ENCODE measurements at places on chromosomes 13 and 19.
A peak's percentile ranks its signal among the peaks of the same experiment; 100 is the strongest.

DNA sequence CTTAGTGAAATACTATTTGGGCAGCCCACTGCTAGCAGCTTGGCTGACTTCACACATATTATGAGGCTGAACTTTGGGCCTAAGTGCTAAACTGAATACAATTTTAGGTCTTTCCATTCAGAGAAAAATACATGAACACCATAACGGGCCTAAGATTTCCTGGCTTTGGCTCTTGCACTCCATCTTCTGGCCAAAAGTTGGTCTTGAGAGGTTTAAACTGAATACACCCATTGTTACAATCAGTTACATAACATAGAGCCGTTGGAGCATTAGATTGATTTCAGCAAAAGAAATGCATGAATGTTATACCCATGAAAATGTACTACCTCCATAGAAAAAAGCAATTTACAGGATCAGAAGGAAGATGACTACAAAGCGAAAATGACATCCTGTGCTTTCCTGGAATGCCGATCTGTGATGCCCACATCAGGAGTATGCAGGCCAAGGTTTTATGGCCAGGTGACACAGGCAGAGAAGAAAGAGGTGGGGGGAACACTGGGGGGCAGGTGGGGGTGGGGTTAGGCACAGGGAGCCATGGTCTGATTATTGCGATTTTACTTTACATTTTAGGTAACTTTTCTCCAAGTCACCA is 11.1 kb upstream of the SHISA2 start:
- peak; percentile 93 for DNase-seq

DNA sequence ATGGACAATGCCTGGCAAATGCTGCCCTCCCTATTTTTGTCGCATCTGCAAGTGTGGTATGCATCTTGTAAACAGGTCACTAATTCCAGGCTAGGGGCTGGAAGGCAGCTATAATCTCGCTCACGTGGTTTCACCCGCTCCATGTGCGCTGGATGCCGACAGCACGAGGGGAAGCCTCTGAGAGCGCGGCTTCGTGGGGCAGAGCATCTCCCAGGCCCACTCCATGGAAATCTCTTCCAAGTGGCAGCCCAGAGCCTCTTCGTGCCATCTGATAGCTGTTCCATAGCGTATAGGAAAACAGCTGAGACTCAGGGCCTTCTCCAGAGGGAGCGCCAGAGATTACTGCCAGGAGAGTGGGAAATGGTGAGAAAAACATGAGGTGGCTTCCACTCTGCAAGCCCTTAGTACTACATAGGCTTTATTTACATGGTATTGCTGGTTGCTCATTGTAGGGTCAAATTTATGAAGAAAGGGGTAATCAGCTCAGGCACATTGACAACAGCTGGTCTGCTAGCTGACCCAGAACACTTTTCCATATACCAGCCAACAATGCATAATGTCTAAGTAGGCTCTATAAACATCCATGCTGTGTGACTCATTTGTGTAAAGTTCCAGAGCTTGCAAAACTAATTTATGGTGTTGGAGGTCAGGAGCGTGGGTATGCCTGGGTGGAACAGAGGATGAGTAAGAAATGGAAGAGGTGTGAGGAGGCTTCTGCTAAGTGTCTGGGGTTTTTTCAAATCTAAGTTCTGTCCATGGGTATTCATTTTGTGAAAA is 165.2 kb downstream of the SHISA2 start:
- DNase-seq: no peak

- peak; percentile 26 for DNase-seq
These were observed 53.4 kb upstream of the KLF12 start for GRCh38 chr13:74187564-74187963.

GRCh38 chr13:97224544-97225300 is 2.6 kb downstream of the MBNL2 start:
- DNase-seq: peak; percentile 97

- DNase-seq: no peak
These were observed 88.4 kb upstream of the IRS2 start for GRCh38 chr13:109874484-109875454.

DNA sequence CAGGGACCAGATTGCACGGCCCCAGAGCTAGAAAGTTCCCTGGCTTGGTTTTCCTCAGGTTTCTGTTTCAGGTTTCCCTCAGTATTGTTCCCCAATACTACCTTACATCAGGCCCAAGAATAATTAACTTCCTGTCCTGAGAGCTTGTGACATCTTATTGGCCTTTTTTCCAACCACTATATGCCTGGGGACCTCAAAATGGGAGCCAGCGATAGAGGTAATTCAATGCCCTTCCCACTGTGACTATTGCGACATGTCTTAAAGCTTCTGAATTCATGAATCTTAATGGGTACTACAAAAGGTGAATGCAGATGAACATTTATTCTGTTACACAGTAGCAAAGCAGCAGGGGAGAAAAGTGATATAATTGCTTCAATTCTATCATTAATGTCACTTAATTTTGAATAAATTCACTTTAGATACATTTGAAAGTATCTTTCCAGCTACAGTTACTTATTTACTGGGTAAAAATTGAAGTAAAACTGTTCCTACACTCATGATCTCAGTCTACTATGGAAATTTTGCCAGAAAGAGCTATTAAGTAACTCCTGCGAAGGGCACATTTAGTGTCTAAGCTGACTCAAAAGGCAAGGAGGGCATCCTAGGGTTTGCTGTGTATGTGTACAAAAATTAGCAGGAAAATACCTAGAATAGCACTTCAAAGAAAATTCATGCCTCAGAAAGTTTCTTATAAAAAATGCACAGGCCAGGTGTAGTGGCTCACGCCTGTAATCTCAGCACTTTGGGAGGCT is 4.1 kb downstream of the CRYL1 start:
- no peak for DNase-seq

DNA sequence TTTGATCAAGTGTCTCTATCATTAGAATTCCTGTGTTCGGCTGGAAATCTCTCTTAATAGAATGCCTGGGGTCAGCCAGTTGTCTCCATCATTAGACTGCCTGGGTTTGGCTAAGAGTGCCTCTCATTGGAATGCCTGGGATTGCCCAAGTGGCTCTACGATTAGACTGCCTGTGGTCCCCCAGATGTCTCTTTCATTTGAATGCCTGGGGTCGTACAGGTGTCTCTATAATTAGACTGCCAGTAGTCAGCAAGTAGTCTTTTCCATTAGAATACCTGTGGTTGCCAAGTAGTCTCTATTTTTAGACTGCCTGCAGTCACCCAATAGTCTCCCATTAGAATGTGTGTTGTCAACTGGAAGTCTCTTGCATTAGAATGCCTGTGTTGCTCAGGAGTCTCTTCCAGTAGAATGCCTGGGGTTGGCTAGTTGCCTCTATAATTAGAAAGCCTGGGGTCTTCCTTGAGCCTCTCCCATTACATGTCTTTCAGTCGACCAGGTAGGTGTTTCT is 1523.2 kb downstream of the UQCRFS1 start:
- no peak for DNase-seq

- DNase-seq: peak; percentile 52
These were observed 30.6 kb upstream of the IGSF23 start for GRCh38 chr19:44582581-44583265.

DNA sequence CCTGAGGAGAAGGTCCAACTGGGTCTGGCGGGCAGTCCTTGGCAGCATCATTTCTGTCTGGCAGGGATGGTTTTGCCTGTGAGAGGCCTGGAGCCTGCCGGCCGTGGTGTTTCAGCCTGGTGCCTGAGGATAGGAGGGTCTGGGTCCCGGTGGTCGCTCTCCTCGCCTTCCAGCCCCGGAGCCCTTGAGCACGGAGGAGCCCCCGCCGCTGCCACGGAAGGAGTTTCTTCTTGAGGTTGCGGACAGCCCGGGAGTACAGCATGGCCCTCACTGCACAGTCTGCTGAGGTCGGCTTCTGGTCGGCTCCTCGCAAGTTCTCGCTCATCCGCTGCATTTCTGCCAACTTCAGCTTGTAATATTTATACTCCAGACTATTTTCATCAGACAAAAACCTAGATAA is 23.4 kb downstream of the SUGP2 start:
- DNase-seq: no peak

Measured in HT-29 (cell line).